Activated T-cell treated with anti-CD3 and anti-CD28 coated beads, Interleukin-2, amount 50 U/mL, for 48 hours (primary cell): ENCODE measurements at places on chromosomes 12 and 14.

GRCh38 chr12:39905152-39905551 is 200.7 kb downstream of the SLC2A13 start:
- no peak for DNase-seq

DNA sequence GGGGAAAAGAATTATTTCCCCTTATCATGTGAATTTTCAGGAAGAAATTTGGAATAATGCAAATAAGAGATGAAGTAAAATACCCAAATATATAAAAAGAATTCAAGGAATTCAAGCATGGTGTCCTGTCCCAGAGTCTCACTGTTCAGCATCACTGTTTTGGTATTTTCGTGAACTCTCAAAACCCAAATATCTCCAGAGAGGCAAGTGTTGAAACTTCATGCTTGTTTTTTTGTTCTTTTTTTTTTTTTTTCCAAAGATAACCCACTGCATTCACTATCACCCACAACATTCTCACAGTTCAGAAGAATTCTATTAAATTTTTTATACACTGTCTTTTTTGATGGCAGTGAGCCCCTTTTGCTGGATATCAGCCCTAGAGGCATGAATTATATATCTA is 354.9 kb downstream of the DIO2 start:
- no peak for DNase-seq

DNA sequence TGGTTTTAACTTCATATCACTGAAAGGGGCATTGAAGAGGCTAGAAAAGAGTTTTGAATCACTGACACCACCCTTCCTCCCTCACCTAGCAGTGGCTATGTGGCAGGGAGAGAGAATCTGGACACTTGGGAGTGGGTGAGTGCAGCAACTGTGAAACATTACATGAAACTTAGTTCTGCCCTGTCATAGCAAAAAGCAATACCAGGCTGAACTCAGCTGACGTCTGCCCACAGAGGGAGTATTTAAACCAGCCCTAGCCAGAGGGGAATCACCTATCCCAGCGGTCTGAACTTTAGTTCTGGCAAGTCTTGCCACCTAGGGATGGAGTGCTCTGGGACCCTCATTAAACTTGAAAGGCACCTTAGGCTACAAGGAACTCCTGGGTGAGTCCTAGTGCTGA is 20.7 kb upstream of the UNC79 start:
- DNase-seq, result no peak

DNA sequence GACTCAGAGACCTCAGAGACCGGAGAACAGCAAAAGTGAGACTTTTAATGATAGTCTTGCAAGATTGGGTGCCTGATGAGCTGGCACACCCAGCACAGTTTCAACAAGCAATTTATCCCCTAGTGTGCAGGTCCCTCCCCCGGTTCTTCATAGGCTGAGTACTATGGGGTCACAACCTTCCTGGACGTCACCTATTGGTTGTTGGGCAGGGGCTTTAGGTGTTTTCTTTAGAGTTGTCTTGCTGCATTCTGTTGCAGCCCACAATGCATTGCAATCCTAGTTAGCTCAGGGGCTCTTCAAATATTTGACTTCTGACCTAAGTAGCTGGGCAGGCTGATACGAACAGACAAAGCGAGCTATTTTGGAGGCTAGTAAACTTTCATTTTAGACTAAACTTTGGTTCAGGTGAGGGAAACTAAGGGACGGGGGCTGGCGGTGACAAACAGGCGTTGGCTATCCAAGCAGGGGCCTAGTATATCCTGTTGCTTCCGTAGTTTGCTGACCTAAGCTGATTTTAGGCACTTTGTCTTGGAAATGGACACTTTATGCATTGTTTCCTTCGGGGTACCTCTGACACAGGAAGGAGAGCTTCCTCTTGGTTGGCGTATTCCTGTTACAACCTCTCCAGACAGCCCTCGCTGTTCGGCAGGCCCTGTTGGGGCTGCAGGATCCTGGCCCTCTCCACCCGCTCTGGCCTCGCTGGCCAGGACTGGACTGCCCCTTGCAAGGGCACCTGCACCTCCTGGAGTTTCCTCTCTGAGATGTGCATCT is 14.1 kb downstream of the SIVA1 start:
- DNase-seq, result no peak

- peak; percentile 28 for DNase-seq
Measured at GRCh38 chr14:53929871-53930715, 26.5 kb downstream of the BMP4 start.

- DNase-seq, result no peak
Measured at GRCh38 chr12:63070709-63071108, 80.3 kb downstream of the AVPR1A start.

- DNase-seq, result no peak
Measured at GRCh38 chr12:116977465-116978380, 67.0 kb downstream of the FBXW8 start.

GRCh38 chr14:92633274-92633616 is 115.2 kb downstream of the LGMN start:
- DNase-seq, result no peak

- DNase-seq, result no peak
Measured at GRCh38 chr14:94029265-94029664, 3.1 kb downstream of the OTUB2 start.

DNA sequence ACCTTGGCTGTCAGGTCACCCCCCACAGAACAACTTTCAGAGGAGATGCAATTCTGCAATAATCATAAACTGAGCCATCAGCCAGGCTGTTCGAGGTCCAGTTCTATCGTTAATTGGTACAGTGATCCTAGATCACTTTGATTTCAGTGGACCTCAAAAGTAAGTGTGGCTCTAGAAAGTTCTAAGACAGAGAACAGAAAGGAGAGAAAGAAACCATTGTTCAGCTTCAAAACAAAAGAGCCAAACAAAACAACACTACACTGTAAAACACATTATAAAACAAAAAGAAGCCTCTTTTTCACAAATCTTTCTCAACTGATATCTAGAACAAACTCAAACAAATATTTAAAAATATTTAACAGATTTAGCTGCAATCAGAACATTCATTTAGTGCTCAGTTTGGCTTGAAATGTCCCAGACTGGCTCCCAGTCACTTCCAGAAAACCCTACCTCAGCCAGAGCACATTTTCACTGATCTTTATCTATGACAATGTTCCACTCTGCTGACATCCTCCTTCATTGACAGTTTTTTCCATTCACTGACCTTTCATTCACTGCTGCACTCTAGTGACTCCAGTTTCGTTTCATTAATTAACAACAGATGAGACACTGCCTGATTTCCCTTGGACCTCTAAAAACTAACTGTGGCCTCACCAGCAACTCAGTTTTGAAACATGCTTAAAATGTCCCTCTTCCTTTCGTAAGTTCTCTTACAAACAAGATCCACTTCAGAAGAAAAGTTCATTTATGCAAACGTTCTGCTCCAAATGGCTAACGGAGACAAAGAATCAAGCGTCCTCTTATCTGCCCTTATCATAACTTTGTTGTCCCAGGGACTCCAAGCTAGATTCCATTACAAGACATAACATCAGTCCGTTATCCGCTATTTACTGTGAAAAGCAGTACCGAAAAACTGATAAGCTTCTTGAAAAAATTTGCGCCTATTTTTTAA is 56.8 kb downstream of the DUSP16 start:
- DNase-seq, result no peak

GRCh38 chr14:88243946-88244345 is 79.1 kb downstream of the KCNK10 start:
- no peak for DNase-seq

GRCh38 chr14:104132981-104133380 is 5.4 kb upstream of the KIF26A start:
- DNase-seq, result no peak

DNA sequence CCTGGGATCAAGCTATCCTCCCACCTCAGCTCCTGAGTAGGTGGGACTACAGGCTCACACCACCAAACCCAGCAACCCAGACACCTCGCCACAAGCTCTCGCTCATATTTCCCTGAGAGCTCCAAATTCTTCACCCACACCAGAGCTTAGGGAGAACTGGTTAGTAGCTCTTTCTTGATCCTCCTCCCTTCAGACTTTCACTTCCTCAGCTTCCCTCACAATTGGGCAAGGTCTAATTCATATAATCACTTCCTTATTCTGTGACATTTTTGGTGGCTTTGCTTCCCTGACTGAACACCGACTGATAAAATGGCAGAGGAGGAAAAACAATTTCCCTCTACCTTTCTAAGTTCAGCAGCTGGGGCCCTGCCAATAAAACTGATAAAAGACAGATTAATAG is 88.5 kb downstream of the GXYLT1 start:
- DNase-seq, result no peak

DNA sequence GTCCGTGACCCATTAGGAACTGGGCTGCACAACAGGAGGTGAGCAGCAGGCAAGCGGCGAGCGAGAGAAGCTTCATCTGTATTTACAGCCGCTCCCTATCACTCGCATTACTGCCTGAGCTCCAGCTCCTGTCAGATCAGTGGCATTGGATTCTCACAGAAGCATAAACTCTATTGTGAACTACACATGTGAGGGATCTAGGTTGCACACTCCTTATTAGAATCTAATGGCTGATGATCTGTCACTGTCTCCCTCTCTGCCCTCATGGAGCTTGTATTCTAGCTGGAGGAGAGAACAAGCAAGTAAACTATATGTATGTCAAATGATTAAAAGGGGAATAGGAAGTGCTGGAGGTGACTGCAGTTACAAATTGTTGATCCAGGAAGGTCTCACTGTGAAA is 479.1 kb downstream of the EGLN3 start:
- DNase-seq, result no peak

DNA sequence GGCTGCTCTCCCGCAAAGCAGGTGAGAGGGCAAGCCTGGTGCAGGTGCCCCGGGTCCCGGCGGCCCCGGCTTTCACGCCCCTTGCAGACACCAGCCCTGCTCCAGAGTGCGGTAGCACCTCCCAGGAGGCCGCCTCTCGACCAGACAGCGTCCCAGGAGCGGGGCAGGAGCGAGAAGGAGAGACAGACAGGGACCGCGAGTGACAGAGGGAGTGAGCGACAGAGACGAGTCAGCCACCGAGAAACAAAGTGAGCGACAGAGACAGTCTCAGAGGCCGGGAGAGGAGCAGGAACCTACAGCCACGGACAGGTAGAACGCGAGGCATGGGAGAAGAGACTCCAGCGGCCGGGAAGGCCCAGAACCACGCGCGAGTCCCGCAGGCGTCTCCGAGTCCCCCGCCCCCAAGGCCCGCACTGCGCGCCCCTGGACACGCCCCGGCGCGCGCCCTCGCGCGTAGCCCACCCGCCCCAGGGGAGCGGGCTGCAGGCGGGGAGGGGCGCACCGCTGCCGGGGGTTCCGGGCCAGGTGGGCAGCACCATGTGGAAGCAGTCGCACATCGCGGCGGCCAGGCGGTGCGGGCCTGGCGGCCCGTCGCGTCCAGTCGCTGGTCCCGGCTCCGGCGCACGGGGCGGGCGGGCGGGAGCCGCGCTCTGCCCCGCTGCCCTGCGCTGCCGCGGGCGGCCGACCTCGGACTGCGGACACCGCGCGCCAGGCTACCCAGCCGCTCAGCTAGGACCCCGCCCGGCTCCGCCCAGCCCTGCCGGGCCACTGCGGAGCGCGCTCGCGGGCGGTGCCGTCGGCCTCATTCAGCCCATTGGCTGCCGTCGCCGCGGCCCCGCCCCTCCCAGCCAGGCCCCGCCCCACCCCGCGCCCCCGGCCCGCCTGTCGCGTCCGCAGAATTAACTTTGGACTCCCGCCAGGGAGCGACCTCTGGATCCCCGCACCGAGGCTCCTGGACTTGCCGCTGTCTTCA is at the start of gene AHNAK2:
Gene AHNAK2 (minus strand): TSS at position 694 of the 973 bp plus-strand sequence. CDS start 137 bp downstream, at position 557.
- DNase-seq, result peak; percentile 55

DNA sequence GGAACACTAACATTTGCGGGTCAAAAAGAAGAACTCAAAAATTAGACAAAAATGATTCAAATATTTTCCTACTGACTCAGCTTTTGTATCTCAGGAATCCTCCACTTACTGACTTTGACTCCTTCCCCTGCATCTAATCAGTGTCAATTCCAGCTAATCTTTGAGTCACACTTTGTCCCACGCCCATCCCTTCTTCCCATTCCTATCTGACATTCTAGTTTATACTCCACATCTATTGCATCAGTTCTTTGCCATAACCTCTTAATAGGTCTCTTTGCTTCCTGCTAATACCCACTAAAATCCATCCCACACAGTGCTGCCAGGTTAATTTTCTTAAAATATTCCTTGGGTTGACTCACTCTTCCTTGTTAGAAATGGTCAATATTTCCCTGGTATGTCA is 19.1 kb downstream of the BBS10 start:
- no peak for DNase-seq

DNA sequence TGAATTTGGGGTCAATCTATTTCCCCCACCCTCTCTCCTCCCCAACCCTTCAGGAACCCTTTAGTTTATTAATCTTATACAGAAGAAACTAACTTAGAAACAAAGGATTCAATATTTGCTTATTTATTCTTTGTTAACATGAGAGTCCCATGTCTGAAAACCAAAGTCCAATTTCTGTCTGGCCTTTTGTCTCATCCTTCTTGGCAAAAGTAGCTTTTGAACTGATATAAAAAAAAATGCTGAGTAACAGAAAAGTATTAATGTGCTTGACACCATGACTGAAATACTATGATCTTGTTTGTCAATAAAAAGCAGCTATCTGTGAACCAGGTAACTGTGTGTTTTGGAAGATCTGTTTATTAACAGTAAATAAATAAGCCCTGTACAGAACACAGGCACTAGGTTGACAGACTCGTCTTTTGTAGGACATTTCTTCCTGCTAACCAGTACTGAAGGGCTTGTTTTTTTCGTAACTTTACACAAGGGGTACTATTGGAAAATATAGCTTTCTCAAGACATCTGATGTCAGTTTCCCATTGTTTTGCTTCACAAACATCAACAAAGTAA is 10.8 kb downstream of the PIGH start:
- DNase-seq, result no peak

- no peak for DNase-seq
Measured at GRCh38 chr14:55927028-55927427, 191.2 kb upstream of the PELI2 start.

- DNase-seq, result no peak
Measured at GRCh38 chr12:920676-921075, 28.8 kb downstream of the RAD52 start.

- DNase-seq, result no peak
Measured at GRCh38 chr12:53328043-53328435, 6.6 kb upstream of the AAAS start.

- no peak for DNase-seq
Measured at GRCh38 chr12:95674631-95675030, 115.9 kb downstream of the NTN4 start.

GRCh38 chr12:103811791-103812190 is 29.2 kb downstream of the NT5DC3 start:
- DNase-seq, result no peak

- no peak for DNase-seq
Measured at GRCh38 chr12:72304751-72305150, 32.6 kb downstream of the TRHDE start.

GRCh38 chr14:94395888-94396574 is 7.6 kb upstream of the SERPINA1 start:
- DNase-seq, result no peak

DNA sequence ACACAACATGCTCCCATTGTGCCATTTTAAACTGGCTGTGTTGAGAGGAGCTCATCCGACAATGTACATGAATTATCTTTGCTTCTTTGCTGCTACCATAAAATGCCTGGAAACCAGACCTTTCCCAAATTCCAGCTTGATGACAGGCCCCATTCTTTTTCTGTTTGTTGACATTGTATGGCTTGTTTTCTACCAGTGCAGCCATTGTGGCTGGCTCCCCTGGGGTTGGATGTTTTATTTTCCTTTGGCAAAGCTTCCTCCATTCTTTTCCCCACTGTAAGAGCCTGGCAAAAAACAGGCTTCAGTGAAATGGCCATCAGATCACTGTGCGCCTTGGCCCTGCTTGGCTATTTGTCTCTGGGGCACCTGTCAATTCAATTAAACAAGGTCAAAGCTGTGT is 532.5 kb downstream of the VRK1 start:
- DNase-seq, result no peak
